ENCODE measurements at places on chromosomes 16 and 17.

GRCh38 chr16:31105677-31106213 lies 2.4 kb upstream of the BCKDK start:
- DNase-seq = peak; percentile 56

- no peak for DNase-seq
Observed at GRCh38 chr16:75745242-75745641, 19.0 kb upstream of the CPHXL start.

GRCh38 chr17:80938556-80938955 lies 53.1 kb upstream of the CHMP6 start:
- DNase-seq = no peak

DNA sequence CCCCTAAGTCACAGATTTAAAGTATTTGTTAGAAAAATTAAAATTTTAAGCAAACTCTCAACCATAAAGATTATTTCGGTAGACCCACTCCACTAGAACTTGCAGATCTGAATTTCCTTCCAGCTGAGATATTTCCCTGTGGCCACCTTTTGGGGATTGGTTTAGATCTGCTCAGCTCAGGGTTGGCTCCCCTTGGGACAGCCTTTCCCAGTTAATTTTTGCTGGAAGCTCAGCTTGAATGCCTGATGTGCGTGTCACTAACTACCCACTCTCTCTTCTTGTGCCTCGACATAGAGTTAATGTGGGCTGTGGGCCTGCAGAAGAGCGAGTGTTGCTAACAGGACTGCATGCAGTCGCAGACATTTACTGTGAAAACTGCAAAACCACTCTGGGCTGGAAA lies 57.6 kb downstream of the YPEL2 start:
- DNase-seq = no peak

GRCh38 chr17:44191941-44192496 lies 5.2 kb downstream of the TMUB2 start:
- no peak for DNase-seq

DNA sequence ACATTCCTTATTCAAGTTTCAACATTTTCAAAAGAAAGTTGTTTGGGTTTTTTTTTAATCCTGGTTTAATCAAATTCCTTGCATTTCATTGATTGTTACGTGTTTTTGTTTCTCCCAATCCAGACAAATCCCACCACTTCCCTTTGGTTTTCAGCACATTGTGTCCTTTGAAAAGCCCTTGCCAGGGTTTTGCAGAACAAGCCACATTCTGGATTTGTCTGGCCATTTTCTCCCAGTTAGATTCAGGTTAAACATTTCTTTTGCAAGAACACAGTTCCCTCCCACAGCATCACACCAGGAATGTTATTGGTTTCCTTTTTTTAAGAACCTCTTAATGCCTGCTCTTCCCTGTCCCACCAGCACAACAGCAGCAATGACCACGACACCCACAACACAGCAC lies 278.0 kb upstream of the SALL1 start:
- no peak for DNase-seq

DNA sequence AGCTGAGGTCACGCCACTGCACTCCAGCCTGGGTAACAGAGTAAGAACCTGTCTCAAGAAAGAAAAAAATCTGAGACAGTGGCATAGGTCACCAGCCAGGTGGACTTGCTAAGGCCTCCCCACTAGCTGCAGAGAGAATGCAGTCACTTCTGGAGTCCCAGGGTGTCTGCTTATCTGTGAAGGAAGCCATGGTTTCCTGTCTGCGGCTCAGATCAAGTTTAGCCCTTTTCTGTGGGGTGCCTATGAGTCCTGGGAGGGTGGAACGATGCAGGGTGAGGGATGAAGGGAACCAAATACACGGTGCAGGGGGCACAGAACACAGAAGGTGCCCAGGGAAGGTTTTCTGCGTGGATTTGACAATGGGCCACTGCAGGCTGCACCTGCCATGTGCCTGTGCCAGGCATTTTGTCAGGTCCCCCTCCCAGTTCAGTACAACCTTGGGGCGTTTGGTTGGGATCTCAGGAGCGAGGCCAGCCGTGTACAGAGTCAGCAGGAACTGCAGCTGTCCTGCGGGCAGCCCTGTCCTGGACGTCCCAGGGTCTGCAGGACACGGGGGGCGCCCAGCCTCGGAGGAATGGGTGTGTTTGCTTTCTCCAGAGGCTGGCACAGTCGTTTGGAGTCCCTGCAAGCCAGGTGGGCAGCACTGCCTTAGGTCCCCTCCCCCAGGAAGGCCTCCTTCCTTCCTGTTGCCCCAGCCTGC lies 41.8 kb downstream of the RAB11FIP4 start:
- DNase-seq = no peak

- DNase-seq = no peak
Observed at GRCh38 chr17:31595666-31596381, 204.3 kb downstream of the RAB11FIP4 start.

GRCh38 chr17:47708864-47709541 lies 15.0 kb downstream of the TBKBP1 start:
- no peak for DNase-seq

DNA sequence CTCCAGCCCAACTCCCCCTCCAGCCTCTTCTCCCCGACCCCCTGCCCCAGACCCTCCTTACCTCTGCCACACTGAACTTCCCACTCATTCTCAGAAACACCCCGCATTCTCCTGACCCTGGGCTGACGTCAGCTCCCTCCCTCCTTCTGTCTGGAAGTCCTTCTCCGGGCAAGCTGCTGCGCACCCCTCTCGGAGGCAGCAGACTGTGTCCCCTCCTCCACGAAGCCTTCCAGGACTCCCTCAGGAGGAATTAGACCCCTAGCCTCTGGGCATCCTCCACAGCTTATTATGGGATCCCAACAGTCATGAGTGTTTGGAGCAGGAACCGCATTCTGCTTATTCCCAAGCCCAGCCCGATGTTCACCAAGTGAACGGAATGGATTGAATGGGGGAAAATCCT lies 3.4 kb upstream of the RPL38 start:
- no peak for DNase-seq

DNA sequence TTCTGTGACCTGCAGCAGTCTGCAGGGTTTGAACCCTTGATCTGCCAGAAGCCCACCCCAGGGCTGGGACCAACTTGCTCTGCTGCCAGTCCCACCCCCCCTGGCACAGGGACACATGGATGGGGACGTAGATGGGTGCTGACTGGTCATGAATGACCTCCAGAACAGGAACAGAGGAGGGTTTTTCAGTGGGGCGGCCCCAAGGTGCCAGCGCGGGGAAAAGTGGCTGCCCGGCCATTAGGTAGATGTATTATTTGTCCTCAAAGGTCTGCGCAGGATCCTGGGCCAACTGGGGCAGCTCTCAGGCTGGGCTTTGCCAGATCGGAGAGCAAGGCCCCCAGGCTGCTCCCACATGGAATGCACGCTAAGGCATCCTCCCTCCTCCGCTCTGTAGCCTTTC lies 265.2 kb upstream of the TNRC6C start:
- DNase-seq = no peak

DNA sequence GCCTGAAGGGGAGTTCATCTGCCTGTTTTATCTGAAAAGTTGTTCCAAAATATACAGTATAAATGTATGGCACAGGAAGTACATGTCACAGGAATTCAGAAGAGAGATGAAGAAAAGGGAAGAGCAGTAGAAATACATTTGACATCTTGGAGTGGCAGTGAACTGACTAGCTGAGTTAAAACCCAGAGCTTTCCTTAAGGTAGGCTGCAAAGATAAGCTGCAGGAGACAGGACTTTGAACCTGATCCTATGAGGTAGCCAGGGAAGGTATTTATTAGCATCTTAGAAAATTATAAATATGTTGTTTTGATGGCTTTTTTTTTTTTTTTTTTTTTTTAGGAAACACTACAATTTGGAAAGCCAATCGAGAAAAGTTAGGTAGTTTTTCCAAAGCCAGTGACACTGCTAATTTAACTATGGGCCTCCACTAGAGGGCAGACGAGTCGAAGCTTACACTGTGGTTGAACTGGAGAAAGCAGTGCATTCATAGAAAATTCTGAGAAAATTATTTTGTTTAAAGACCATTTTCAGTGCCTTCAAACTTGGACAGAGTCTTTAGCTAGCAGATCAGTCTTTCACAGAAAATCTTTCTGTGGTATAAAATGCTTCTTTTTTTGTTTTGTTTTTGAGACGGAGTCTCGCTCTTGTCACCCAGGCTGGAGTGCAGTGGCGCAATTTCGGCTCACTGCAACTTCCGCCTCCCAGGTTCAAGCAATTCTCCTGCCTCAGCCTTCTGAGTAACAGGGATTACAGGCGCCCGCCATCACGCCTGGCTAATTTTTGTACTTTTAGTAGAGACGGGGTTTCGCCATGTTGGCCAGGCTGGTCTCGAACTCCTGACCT lies 122.3 kb downstream of the SSH2 start:
- peak; percentile 48 for DNase-seq

- peak; percentile 69 for DNase-seq
Observed at GRCh38 chr17:1186923-1187771, 7.4 kb upstream of the ABR start.

GRCh38 chr17:56148333-56148732 lies 4.9 kb upstream of the ANKFN1 start:
- no peak for DNase-seq

DNA sequence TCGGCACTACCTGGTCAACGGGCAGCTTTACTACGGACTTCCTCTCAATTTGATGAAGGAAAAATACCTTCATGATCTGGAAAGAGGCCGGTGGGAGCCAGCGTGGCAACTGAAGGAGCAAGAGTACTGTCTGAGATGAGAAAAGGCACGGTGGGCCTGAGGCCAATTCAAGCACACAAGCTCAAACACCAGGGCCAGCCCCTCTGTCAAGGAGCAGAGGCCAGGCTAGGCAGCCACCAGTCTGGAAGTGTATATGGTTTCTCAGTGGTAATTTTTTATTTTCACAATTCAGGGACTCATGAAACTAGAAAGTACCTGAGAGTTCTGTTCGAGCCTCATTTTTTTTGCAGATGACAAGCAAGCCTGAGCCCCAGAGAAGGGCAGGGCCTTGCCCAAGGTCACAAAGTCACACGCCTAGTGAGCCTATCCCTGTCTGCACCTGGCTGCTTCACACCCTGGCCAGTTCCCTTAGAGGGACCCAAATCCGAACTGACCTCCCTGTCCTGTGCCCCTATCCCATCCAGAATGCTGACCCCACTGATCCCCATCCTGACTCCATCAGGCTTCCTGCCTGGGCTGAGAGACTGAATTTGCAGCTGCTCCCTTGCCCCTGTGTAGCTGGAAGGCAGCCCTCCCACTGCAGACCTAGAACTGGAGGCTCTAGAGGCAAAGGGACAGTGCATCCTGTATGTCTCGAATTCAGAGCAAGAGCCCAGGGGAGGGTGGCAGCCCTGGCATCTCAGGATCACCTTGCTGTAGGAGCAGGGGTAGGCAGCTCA lies 4.8 kb upstream of the TBX2 start:
- DNase-seq = no peak

DNA sequence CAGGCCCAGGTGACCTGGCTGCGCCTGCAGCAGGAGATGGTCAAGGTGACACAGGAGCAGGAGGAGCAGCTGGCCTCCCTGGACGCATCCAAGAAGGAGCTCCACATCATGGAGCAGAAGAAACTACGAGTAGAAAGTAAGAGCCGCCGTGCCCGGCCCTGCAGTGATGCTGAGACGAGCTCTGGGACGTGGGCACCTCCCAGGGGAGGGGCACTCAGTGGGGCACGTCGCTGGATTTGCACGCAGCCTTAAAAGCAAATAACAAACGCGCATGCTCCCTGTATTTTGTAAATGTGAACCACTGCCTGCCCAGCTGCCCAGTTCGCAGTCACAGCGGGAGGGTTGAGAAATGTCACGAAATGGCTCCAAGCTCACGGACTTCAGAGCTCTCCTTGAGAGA lies 15.3 kb upstream of the GAA start:
- no peak for DNase-seq

GRCh38 chr17:65898651-65899050 lies 293.3 kb downstream of the CEP112 start:
- no peak for DNase-seq

- DNase-seq = no peak
Observed at GRCh38 chr16:80887062-80887461, 82.7 kb upstream of the CDYL2 start.

GRCh38 chr16:84854759-84855158 lies 35.0 kb downstream of the CRISPLD2 start:
- no peak for DNase-seq

GRCh38 chr17:39808409-39808997 lies 55.6 kb downstream of the IKZF3 start:
- DNase-seq = peak; percentile 16

- peak; percentile 83 for DNase-seq
Observed at GRCh38 chr17:927611-928461, 51.7 kb downstream of the NXN start.

DNA sequence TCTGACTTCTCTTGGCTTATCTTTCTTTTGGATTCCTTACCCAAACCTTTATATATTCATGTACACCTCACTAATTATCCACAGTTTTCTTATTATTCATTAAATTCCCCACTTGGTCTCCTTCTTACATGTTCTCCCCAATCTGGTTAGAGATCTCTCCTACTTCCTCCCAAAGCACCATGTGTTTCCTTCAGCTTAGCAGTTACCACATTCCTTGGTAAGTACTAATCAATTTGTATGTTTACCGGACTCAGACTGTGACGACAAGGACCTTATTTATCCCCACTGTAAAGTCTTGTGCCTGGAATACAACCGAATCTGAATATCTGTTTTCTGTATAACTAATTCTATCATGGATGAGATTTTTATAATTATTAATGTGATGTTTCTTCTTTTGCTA lies 389.5 kb downstream of the KCNJ2 start:
- no peak for DNase-seq

DNA sequence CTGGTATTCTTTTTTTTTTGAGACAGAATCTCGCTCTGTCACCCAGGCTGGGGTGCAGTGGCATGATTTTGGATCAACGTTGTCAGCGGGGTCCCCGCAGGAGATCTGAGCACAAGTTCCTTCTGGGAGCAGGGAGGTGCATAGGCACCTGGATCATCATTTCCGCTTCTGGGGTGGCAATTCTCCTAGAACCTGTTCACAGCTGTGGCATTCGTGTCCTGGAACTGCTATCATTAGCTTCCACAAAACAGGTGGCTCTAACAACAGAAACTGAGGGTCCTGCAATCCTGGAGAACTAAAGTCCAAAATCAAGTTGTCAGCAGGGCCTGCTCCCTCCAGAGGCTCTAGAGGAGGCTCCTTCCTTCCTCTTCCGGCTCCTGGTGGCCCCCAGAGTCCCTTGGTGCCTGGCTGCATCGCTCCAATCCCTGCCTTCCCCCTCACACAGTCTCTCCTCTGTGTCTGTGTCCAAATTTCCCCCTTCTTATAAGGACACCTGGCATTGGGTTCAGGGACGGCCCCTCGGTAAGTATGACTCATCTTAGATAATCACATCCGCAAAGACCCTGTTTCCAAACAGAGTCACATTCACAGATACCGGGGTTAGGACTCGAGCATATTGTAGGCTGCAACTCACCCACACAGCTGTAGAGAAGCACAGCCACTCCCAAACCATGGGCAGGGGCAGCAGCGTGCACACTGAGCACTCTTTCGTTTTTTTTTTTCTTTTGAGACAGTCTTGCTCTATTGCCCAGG lies 43.5 kb upstream of the KLHDC4 start:
- DNase-seq = no peak

All from prostate gland (tissue), 2 donors.